ENCODE measurements at places on chromosomes 5 and 9. TPM values are rescaled to one million over a fixed set of nuclear protein-coding genes. Genes with fewer than 3 reads are reported as not detected.
A peak's percentile ranks its signal among the peaks of the same experiment; 100 is the strongest.

GRCh38 chr5:134647750-134648424 is 698 bp upstream of the SEC24A start:
- peaks cover 26% of the 10 kb centered on the region for H3K4me1 ChIP-seq
- no peaks in the 10 kb centered on the region for H3K27me3 ChIP-seq
- DNase-seq, result no peak
- H3K27ac ChIP-seq, result peak overlapping the region; percentile 90
- H3K36me3 ChIP-seq, result no peaks in the 10 kb centered on the region

DNA sequence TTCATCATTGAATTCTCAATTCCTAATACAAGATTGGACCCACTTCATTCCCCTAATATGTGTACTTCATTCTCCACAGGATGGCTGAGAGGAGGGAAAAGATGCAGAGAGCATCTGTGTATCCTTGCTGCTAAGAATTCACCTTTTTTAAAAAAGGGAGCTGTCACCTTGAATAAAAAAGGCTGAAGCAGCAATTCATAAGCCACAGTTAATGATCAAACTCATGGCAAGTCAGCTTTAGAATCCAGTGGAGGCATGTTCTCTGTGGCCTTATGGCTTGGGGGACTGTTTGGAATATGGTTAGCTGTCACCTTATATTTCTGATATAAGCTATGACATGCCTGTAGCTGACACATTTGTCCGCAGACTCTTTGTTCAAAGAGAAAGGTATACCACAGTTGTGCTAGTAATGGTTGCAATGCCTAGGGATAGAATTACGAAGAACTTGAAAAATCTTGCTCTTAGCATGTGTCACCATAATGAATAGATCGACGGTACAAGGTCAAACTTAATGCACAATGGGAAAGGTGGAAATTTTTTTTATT is 256.8 kb upstream of the TNC start:
- no peak for DNase-seq
- H3K27ac ChIP-seq, result no peak overlapping the region
- no peak overlapping the region for H3K4me3 ChIP-seq
- H3K27me3 ChIP-seq, result no peaks in the 10 kb centered on the region
- H3K36me3 ChIP-seq, result no peaks in the 10 kb centered on the region

GRCh38 chr9:122042056-122042455 is 51.1 kb downstream of the TTLL11 start:
- no peaks in the 10 kb centered on the region for H3K27me3 ChIP-seq
- DNase-seq, result no peak
- H3K36me3 ChIP-seq, result peaks cover 9% of the 10 kb centered on the region

DNA sequence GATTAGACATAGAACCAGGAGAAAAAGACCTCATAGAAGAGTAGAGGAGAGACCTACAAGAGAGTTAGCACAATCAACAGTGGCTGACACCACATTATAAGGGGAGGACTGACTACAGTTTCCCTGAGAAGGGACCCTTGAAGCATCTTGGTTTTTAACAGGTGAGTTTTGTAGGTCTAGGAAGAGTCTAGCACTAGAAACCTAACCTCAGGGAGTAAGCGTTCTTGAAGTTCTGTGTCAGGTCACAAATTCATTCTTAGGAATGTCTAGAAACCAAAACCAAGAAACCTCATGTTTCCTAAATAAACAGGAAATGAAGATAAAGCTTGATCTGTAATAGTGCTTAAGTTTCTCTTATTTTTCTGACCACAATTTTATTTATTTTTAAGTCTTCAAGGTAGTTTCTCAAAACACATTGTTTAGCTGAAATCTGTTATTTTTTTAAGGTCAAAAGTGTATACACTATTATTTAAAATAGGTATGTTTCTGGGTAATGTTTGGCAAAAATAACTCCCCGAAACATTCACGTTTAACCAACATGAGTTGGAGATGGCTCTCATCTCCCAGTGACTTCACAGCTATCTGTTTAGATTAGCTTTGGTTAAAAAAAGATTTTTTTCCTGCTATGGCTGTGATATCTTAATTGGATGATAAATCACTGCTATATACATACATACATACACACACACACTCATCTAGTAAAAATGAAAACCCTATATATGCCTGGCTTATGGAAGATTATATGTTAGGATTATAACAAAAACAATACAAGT is 37.1 kb downstream of the MAP3K1 start:
- H3K27me3 ChIP-seq, result no peaks in the 10 kb centered on the region
- no peak for DNase-seq
- no peak overlapping the region for H3K27ac ChIP-seq
- no peaks in the 10 kb centered on the region for H3K36me3 ChIP-seq
- H3K4me3 ChIP-seq, result no peak overlapping the region

- no peak overlapping the region for H3K4me3 ChIP-seq
- no peak overlapping the region for H3K27ac ChIP-seq
- no peaks in the 10 kb centered on the region for H3K36me3 ChIP-seq
These were observed 9.8 kb upstream of the PHYKPL start for GRCh38 chr5:178242416-178242815.

- no peak for DNase-seq
- H3K27ac ChIP-seq, result no peak overlapping the region
- H3K4me1 ChIP-seq, result no peaks in the 10 kb centered on the region
- no peaks in the 10 kb centered on the region for H3K36me3 ChIP-seq
- no peaks in the 10 kb centered on the region for H3K27me3 ChIP-seq
These were observed 40.8 kb upstream of the CLK4 start for GRCh38 chr5:178667688-178668087.

DNA sequence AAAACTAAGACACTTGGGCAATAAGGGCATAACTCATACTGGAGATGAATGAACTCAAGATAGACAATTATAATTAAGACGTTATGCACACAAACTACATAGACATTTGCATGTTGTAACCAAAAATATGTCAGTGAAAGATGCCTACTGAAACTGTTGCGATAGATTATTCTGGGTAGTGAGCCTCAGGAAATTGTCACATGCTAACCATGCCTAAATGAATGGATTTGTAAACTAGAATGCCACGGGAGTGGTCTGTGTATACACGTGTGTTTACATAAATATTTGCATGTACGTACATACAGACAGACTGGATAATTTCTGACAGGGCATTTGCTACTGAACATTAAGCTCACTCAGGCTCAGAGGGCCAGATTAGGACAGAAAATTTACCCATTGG is 1.2 kb downstream of the NIPSNAP3B start:
- H3K27ac ChIP-seq, result no peak overlapping the region
- H3K27me3 ChIP-seq, result no peaks in the 10 kb centered on the region
- DNase-seq, result no peak

Gene CNTLN
- total RNA-seq, result 7.4 TPM

Gene BRINP1
- total RNA-seq, result 1.5 TPM

Gene SLC36A3
- not detected for total RNA-seq

Measured in upper lobe of right lung (tissue), 1 donor.